ENCODE measurements at places on chromosomes 2 and 18. TPM values are rescaled to one million over a fixed set of nuclear protein-coding genes. Genes with fewer than 3 reads are reported as not detected.
A peak's percentile ranks its signal among the peaks of the same experiment; 100 is the strongest.

GRCh38 chr2:26946841-26947784 is 23.3 kb upstream of the MAPRE3 start:
- DNase-seq = no peak

GRCh38 chr2:227506456-227506855 is 34.5 kb downstream of the AGFG1 start:
- no peak for DNase-seq

The RNF144A gene
- total RNA-seq = 0.13 TPM

- no peak for DNase-seq
Measured at GRCh38 chr18:54830866-54831265, 2.6 kb downstream of the RAB27B start.

- DNase-seq = no peak
Measured at GRCh38 chr2:241771286-241772062, 5.1 kb upstream of the GAL3ST2 start.

The ACMSD gene
- not detected for total RNA-seq

DNA sequence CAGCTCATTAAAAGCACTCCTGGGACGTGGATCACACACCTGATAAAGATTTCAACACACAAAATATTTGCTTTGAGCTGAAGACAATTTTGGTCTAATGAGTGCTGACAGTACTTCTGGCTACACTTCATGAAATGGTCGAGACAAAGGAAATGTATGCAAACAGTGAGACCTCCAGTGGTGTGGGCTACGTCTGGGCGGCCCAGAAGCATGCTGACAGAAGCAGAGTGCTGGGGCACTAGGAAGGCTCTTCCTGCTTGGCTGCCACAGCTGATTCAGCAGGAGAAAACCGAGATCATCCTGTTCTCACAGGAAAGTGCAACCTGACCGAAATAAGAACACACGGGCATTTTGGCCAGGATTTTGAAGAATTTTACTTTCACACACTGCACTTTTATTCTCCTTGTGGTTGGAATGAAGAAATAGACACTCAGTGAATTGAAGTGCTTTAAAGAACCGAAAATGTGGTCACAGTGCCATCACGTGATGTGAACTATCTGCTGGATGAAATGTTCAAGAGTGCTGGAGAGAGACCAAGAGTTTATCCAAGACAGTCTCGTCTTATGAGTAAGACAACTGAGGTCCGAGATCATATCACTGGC is 149.5 kb downstream of the CCBE1 start:
- DNase-seq = peak; percentile 46

- DNase-seq = no peak
Measured at GRCh38 chr18:8966821-8967220, 135.7 kb upstream of the NDUFV2 start.

DNA sequence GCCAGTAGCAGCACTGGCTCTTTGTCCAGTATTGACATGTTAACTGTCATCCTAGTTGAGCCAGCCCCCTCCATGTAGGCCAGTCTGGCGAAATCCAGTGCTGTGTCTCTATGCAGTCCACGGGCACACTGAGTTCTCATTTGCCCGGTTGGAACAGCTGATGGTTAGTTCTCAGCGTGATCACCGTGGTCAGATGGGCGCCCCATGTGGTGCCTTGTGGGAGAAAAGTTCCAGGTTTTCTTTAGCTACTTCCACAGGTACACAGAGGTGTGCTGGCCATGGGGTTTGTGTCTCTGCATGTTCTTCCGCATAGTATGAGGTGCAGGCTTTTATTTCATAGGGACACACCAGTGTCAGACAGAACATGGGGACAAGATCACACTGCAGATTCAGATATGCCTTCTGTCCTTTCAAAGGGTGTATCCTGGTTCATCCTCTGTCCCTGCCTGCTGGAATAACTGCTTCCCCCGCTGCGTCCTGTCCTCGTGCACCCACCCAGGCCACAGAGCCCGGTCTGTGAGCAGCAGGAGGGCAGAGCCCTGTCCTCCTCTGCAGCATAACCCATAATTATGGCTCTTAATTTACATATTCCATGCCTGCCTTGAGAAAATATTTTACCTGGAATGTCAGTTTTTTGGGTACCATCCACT is 334.1 kb downstream of the GBX2 start:
- no peak for DNase-seq

DNA sequence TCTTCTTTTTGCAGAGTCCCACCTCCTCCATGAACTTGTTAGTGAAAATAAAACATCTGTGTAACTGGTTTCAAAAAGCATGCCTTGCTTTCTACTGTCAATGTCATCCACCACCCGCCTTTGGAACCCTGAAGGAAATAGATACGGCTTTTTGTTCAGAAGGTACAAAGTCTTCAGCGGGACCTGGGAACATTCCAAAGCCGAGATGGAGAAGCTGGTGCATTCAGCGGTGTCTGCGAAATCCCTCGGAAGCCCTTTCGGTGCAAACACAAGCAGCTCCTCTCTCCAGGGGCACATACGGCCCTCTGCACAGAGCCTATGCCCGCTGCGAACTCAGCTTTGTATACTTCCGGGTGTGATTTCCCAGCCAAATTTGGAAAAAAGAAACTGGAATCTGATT is 555.8 kb upstream of the SALL3 start:
- DNase-seq = no peak

The RFX8 gene
- not detected for total RNA-seq
